ENCODE measurements at places on chromosomes 5 and 9.
A peak's percentile ranks its signal among the peaks of the same experiment; 100 is the strongest.

DNA sequence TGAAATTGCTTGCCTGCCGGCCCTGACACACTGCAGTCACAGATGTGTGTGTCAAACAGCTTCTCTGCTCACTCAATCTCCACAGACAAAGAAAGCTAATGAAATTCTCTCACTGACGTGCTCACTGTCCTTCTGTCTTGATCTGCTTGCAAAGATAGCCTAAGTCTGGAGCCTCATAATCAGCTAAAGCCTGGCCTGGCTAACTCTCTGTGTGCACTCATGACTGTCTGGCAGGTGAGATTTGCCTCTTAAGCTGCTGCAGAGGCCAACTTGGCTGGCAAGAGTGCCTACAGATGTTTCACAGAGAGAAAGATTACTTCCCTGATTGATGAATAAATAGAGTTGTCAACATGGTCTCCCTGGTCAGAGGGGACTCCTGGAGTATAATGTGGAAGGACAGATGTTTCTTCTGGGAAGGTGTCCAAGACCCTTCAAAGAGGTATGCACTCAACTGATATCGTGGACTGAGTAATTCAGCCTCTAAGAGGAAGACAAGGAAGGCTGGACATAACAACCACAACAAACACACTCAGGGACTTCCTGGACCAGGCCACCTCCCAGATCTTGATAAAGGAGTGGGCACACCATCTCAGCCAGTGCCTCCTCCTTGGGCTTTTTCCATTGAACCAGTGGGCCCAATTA is 362.0 kb downstream of the SPOCK1 start:
- no peak for DNase-seq

- DNase-seq: no peak
Observed at GRCh38 chr5:160387445-160387844, 12.4 kb downstream of the FAM200C start.

DNA sequence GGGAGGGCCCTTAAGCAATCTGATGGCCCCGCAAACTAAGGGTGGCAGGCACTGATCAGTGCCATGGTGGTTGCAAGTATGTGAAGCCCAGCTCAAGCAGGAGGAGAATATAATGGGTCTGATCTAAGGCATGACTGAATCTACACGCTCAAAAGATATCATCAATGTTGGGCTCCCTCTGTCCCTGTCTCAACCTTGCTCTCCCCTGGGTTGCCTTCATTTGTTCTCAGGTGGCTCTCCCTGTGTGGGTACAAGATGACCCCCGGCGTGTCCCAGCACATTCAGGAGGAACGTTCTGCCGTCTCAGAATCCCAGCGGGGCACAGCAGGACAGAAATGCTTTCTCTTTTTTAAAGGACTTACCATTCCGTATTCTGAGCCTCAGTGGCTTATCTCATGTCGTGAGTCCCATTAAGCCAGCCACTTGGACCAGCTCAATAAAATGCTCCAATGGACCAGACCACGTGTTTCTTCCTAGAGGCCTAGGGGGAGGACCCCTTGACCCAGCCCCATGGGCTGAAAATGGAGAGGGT is 12.0 kb upstream of the RNF130 start:
- no peak for DNase-seq

GRCh38 chr5:25540628-25541027 is 895.9 kb upstream of the CDH10 start:
- peak; percentile 22 for DNase-seq

GRCh38 chr9:90641884-90642487 is 638 bp downstream of the DIRAS2 start:
- peak; percentile 5 for DNase-seq

- DNase-seq: peak; percentile 54
Observed at GRCh38 chr9:89597711-89598362, 7.0 kb upstream of the GADD45G start.

GRCh38 chr9:113343732-113344231 is 3.7 kb upstream of the WDR31 start:
- DNase-seq: peak; percentile 10

GRCh38 chr5:53784596-53784995 is 224.2 kb downstream of the NDUFS4 start:
- no peak for DNase-seq

DNA sequence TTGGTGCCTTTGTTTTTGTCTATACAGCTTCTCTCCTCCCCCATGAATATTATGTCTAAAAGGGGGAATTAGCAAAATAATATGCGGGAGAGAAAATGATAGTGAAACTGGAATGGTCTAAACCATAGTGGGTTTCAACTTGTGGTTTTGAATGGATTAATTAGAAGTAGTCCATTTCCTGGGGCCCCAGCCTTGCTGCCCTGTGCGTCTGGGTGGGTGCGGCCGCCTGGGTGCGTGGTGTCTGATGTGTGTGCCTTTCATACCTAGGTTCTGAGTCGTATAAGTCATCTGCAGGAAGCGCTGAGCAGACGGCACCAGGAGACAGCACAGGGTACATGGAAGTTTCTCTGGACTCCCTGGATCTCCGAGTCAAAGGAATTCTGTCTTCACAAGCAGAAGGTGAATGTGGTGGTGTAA is 120.0 kb upstream of the CACNA1B start:
- peak; percentile 76 for DNase-seq

DNA sequence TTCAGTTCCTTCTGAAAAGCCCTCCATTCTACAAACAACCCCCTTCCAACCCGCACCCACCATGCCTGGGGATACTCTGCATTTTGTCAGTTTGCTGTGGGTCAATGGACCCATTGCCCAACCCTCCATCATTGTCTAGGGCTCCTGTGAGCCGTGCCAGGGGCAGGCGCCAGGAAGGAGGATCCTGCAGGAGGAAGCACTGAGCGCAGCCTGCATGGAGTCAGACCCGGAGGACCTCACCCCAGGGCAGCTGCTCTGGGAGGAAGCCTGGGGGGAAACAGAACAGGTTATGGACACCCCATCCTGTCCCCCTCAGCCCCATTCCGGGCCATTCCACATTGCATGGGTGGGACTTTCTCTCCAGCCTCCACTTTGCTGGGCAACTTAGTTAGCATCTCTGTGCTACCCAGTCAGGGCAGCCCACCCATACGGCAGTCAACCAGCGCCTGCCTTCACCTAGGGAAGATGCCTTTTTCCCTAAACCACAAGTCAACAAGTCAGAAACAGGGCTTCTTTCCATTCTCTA is 48.6 kb upstream of the VDAC1 start:
- no peak for DNase-seq

GRCh38 chr9:70092190-70092589 is 48.5 kb downstream of the MAMDC2 start:
- no peak for DNase-seq

GRCh38 chr5:15719784-15720183 is 219.8 kb downstream of the FBXL7 start:
- no peak for DNase-seq

DNA sequence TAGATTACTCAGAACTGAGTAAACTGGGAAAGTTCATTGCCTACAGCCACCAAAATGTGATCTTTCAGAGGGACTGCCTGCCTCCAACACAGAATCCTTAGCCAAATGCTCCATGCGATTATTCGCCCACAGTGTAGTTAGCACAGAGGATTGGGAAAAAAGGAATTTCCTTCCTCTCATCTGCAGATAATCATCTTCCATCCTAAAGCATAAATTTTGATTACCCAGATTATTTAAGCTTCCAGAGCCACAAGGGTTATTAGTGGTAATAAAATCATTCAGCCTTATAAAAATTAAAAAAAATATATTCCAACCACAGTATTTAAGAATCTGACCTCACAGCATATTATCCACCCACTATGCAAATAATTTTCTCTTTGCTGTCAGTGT is 285.3 kb upstream of the GRAMD2B start:
- peak; percentile 18 for DNase-seq

DNA sequence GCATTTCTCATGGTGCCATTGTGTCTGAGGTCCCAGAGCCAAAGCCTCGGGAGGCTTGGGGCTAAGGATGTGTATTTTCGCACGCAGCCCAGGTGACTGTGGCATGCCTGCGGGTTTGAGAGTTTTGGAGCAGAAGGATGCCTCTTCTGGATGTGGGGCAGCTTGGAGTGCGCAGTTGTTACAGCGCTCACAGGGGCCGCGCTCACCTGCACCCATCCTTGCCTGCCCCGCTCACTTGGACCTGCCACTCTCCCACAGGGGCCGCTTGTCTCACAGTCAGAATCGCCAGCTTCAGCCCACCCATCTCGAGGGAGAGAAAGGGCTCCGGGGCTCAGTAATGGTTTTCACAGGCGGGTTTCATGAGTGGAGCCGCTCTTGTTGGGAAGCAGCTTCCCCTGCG is 132.9 kb downstream of the MVB12B start:
- DNase-seq: no peak

- no peak for DNase-seq
Observed at GRCh38 chr9:87884578-87885459, 2.1 kb downstream of the SPATA31E1 start.

DNA sequence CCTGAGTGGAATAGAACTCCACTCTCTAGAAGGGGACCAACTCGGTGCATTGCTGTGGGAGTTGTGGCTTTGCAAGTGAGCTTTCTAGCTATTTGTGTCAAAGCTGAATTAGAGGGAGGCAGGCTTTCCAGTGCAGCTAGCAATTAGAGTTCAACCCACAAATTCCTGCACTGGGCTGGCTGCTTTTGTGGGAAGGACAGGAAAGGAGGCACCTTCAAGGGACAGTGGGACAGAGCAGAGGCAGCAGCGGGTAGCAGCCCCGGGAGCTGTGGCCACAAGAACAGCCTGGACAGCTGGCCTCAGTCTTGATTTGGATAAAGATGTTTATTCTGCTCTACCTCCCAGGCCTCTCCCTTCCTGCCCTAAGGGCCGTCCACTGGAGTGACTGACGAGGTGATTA is 83.7 kb upstream of the SLIT3 start:
- peak; percentile 4 for DNase-seq

DNA sequence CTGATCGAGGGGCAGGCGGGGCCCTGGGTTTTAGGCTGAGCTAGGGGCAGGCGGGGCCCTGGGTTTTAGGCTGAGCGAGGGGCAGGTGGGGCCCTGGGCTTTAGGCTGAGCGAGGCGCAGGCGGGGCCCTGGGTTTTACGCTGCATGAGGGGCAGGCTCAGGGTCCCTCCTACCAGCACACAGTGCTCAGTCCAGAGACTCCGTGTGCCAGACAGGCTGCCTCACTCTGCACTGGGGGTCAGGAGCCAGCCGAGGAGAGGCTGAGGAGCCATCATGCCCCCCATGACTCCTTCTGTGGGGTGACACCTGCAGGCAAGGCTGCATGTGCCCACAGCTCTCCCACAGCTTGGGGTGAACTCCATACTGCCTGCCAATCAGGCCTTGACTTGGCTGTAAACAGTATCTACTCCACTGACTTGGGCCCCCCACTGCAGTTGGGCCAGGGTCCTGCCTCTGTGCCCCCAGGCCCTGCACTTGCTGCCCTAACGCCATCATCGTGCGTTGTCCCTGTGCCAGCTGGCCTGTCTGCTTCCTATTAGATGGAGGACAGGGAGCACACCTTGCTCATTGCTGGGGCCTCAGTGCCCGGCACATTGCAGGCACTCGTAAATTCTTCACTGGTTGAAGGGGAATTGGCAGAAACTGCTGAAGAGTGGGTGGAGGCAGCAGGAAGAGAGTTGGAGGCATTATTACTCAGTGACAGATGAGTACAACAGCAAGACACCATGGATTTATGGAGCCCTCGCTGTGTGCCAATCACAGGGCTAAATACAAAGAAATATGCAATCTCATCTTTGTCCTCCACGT is 78.6 kb downstream of the AMBP start:
- no peak for DNase-seq

DNA sequence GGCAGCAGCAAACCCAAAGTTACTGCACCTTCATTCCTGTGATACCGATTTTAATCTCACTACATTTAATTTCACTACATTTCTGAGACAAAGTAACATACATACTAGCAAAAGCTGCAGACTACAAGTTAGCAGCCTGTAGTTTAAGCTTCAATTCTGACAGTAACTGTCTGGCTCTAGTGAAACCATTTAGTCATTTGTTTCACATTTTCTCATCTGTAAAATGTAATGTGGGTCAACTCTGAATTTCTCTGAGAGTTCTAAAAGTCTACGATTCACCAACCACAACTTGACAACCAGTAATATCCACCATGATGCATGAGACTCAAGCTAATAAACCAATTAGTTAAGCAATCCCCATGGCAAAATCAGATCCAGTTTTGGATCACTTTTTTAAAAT is 408.9 kb downstream of the PDE4D start:
- DNase-seq: no peak

- no peak for DNase-seq
Observed at GRCh38 chr5:127418974-127419682, 98.3 kb upstream of the PRRC1 start.

DNA sequence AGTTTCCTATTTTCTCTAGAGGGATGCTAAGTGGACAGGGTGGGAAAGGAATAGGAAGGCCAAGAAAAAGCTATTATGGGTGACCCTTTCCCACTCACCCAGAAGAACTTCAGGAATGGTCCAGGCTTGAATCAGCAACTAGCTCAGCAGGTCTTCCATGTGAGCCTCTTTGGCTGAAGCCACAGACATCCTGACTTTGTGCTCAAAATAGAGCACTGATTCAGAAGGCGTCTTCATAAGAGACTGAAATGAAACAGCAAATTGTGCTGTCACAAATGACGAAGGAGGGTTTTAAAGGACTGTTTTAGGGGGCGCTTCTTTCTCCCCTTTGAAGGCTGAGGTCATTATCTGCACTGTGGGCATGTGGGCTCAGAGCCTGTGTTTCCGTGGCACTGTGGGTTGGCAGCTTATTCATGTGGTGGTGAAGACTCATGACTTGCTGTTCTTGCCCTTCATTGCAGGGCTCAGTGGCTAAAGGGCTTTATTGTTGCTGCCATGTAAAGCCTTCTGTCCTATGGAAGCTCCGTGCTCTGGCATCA is 65.8 kb upstream of the NFIL3 start:
- DNase-seq: peak; percentile 91

GRCh38 chr9:95725045-95725444 is 150.4 kb upstream of the ERCC6L2 start:
- no peak for DNase-seq

DNA sequence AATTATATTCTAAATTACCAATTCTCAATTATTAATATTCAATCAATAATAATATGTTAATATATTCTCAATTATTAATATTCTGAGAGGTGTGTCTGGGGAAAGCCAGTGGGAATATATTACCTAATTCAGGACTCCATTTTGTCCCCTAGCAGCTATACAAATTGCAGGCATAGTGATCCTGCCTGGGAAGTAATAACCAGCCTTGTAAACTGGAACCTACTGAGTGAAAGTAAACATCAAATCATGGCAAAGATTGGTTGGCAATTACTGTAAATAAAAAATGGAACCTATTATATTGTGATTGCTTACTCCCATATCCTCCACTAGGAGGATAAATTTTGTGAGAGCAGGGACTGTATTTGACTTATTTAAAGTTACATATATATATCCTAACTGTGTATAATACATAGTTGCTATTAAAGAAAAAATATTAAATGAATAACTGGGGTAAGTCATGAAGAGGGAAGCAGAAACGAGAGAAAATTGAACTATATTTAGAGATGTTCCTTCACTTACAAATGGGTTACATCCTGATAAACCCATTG is 150.5 kb upstream of the ELL2 start:
- DNase-seq: no peak

DNA sequence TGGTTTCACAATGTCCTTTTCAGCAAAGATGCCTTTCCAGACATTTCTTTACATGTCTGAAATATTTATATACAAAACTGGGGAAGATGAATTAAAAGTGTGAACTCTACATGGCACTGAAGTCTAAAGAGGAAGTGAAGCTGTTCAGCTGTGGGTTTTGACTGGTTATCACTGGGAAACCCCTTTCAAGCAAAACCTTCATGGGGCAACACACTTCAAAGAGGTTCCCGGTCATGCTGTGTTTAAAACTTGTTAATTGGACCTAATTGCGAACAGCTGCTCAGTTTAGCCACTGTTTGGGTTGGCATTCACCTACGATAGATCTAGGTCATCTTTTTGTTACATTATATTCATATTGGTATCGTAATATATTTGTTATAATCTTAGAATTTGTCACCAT is 20.0 kb upstream of the GDNF start:
- no peak for DNase-seq
